Mesenchymal stem cell (in vitro differentiated cells and primary cell): ENCODE measurements at places on chromosomes 3 and 15.

DNA sequence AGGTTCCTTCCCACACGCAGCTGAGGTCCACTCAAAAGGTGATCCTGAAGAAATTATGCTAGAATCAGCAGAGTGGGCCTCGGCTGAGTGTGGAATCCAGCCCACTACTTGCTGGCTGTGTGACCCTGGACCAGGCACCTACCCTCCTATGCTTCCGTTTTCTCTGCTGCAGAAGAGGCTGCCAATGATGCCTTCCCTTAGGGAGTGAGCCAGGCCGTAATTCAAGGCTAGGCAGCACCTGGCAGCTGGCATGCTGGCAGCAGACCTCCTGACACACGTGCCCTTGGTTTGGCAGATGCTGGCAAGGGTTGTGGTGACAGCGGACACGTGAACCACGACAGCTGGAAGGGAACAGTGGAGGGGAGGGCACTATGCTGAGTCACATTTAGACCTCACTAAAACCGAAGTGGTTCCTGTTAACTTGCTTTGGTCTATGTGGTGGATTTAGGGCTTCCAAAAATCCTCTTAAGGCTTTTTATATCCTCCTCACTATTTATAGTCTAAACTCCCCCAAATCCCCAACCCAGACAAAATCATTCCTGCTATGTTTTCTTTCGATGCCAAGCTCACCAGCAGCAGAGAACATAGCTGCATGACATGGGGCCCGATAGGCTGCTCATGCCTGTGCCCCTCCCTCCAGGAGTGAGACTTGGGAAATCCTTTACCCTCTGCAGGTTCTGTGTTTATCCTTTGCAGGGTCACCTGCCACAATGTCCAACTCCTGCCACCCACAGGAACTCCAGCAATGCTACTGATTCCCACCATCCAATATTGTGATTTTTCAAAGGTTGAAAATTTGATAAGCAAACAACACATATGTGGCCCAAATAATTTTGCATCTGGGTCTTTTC, 10.6 kb upstream of the PCSK6 start:
- H3K4me3 ChIP-seq, result no peak overlapping the region
- H3K4me1 ChIP-seq, result no peaks in the 10 kb centered on the region
- DNase-seq, result no peak
- H3K27ac ChIP-seq, result no peak overlapping the region
- no peaks in the 10 kb centered on the region for H3K36me3 ChIP-seq

DNA sequence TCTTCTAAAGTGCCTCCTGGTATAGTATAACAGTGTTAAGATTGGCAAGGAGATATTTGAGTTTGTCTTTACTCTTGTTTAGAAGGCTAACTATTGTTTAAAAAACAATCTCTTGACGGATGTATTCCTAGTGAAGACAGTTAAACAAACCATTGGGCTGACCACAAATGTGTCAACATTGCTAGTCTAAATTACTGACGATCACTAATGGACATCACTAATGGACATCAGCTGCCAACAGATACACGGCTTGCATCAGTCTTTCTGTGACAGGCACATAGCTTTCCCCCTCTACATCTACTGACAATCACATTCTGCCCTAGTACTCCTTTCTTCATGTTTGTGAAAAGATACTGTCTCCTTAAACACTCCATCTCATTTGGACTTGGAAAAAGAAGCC, 57.1 kb upstream of the ETV5 start:
- H3K27me3 ChIP-seq, result peaks cover 5% of the 10 kb centered on the region
- DNase-seq, result peak; percentile 83
- H3K36me3 ChIP-seq, result no peaks in the 10 kb centered on the region
- H3K4me1 ChIP-seq, result no peaks in the 10 kb centered on the region
- no peak overlapping the region for H3K4me3 ChIP-seq

DNA sequence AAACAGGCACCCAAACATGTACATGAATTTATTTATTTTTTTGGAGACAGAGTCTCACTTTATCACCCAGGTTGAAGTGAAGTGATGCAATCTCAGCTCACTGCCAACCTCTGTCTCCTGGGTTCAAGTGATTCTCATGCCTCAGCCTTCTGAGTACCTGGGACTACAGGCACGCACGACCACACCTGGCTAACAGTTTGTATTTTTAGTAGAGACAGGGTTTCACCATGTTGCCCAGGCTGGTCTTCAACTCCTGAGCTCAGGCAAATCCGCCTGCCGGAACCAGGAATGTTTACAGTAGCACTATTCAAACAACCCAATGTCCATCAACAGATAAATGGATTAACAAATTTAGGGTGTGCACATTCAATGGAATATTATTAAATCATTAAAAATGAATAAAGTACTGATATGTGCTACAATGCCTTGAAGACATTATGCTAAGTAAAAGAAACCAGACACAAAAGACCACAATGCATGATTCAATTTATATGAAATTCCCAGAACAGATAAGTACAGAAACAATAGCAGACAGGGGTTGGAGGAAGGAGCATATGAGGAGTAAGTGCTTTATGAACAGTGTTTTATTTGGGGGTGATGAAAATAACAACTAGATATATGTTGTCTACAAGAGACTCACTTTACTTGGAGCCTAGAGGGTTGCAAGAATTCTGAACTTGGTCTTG, 1.3 kb downstream of the LEO1 start:
- H3K4me3 ChIP-seq, result peak overlapping the region; percentile 90
- H3K27me3 ChIP-seq, result no peaks in the 10 kb centered on the region
- no peak overlapping the region for H3K27ac ChIP-seq
- peaks cover 4% of the 10 kb centered on the region for H3K4me1 ChIP-seq

- no peak for DNase-seq
- H3K4me3 ChIP-seq, result no peak overlapping the region
- no peak overlapping the region for H3K27ac ChIP-seq
- H3K27me3 ChIP-seq, result no peaks in the 10 kb centered on the region
- H3K4me1 ChIP-seq, result no peaks in the 10 kb centered on the region
These were observed 61.5 kb upstream of the SETMAR start for GRCh38 chr3:4241595-4242170.

DNA sequence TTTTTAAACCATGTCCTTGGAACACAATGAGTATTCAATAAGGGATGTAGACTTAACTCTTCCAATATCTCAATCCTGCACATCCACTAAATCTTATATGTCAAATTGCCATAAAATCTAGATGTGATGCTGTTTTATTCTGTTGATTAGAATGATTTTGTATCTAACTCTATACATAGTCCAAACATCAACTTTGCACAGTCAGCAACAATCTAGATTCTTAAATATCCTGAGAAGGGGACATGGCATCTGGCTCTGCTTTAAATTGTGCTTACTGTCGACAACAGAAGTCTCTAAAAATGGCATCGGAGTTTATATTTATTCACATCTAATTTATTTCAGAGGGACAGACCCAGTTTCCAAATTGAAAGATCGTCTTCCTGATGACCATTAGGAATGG, 276.2 kb downstream of the GAP43 start:
- no peak overlapping the region for H3K27ac ChIP-seq
- no peaks in the 10 kb centered on the region for H3K4me1 ChIP-seq
- H3K27me3 ChIP-seq, result no peaks in the 10 kb centered on the region
- DNase-seq, result no peak

DNA sequence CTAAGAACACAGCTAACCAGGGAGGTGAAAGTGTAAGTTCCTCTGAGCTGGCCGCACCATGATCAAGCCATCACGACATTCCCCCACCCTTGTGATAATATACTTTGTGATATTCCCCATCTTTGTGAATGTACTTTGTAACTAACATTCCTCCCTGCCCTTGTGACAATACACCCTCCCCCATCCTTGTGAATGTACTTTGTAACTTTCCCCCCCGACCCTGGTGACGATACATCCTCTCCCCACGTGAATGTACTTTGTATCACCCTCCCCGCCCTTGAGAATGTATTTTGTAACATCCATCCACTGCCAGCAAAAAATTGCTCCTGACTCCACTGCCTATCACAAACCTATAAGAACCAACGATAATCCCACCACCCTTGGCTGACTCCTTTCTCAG, 20.2 kb upstream of the OR5H6 start:
- H3K36me3 ChIP-seq, result no peaks in the 10 kb centered on the region
- H3K27ac ChIP-seq, result no peak overlapping the region
- H3K4me1 ChIP-seq, result no peaks in the 10 kb centered on the region
- no peak for DNase-seq
- no peak overlapping the region for H3K4me3 ChIP-seq

- peak overlapping the region; percentile 55 for H3K4me3 ChIP-seq
- H3K27me3 ChIP-seq, result no peaks in the 10 kb centered on the region
- peaks cover 4% of the 10 kb centered on the region for H3K36me3 ChIP-seq
- H3K4me1 ChIP-seq, result peaks cover 21% of the 10 kb centered on the region
- no peak overlapping the region for H3K27ac ChIP-seq
- peak; percentile 75 for DNase-seq
These were observed 10.3 kb upstream of the KIF7 start for GRCh38 chr15:89665449-89666181.

GRCh38 chr15:90071220-90071807, 31.0 kb downstream of the IDH2 start:
- H3K27me3 ChIP-seq, result no peaks in the 10 kb centered on the region
- H3K4me3 ChIP-seq, result no peak overlapping the region
- peaks cover 8% of the 10 kb centered on the region for H3K4me1 ChIP-seq
- DNase-seq, result peak; percentile 89

GRCh38 chr3:61991706-61992105, 381.6 kb downstream of the FEZF2 start:
- no peaks in the 10 kb centered on the region for H3K27me3 ChIP-seq
- H3K4me1 ChIP-seq, result no peaks in the 10 kb centered on the region
- H3K4me3 ChIP-seq, result no peak overlapping the region

DNA sequence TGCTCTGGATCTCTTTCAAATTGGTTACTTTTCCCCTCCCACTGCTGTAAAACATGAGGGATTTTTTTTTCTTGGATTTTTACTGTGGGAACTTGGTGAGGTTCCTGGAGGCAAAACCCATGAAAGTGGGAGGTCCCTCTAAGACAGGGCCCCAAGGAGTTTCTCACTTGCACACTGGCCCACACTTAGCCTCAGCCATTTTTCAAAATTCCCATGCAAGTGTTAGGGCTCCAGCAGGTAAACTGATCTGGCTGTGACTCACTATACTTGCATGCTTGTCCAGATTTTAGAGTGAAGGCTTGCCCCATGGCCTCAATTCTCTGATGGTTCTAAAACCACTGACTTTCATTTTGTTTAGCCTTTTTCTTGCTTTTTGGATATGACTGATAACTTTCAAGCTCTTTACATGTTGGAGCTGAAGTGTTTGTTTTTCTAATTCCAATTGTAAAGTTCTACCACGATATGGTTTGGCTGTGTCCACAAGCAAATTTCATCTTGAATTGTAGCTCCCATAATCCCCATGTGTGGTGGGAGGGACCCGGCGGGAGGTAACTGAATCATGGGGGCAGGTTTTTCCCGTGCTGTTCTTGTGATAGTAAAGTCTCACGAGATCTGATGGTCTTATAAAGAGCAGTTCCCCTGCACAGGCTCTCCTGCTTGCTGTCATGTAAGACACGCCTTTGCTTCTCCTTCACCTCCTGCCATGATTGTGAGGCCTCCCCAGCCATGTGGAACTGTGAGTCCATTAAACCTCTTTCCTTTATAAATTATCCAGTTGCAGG, 37.7 kb downstream of the MCCC1 start:
- H3K27ac ChIP-seq, result no peak overlapping the region
- H3K4me3 ChIP-seq, result no peak overlapping the region
- DNase-seq, result no peak
- peaks cover 2% of the 10 kb centered on the region for H3K4me1 ChIP-seq
- peaks cover 5% of the 10 kb centered on the region for H3K36me3 ChIP-seq
